ENCODE measurements at places on chromosomes 6 and 20.

DNA sequence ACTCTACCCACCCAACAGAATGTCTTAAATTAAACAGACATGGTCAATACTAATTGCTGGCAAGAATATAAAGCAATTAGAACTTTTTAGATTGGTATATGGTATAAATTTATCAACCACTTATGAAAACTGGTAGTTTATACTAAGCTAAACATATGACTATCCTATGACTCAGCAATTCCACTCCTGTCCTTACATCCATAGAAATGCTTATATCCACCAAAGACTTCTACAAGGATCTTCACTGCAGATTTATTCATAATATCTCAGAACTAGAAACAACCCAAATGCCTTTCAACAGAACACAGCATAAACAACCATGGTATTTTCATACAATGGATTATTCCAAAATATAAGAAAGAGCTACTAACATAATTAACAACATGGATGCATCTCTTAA lies 4.6 kb downstream of the ZNF184 start:
- no peak for DNase-seq

- no peak for DNase-seq
Observed at GRCh38 chr20:881783-882144, 34.4 kb downstream of the ANGPT4 start.

DNA sequence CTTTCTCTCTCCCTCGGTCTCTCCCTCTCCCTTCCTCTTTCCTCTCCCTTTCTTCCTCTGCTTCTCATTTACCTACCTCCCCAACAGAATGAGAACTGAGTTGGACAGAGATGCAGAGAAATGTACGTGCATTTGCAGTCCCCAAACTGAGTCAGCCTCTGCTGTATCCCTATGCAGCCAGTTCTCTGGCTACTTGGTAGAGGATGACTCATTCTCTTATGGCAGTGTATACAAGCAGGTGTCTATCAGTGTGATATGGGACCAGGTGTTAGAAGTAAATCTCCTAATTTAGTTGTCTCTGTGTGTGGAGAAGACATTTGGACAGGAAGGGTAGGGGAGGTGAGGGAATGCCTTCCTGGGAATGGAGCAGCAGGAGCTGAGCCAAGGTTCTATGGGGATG lies 470.8 kb downstream of the CD109 start:
- no peak for DNase-seq

DNA sequence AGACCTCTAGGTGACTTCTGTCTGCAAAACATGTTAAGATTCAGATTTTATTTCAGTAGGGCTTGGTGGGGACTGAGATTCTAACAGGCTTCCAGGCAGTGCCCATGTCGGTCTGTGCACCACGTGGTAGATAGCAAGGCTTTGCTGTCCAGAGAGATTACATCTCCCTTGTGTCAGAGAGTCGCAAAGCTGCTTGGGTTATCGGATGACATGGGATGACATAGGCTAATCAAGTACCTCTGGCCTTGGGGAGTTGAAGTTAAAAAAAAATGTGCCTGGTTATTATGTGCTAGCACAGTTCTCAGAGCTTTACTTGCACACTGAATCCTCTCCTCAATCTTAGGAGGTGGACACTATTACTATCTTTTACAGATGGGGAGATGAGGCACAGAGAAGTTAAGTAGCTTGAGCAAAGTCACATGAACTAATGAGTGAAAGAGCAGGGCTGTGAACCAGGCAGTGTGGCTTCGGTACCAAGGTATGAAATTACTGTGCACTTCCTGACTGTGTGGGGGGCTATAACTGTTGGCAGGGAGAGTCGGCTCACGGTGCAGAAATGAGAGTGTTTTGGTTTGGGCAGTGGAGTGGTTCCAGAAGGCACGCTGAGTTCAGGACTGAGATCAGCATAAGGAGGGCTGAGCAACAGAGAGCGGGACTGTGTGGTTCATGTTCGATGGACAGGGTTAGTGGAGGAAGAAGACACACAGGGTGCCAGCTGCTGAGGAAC lies 41.1 kb downstream of the FARS2 start:
- DNase-seq: no peak

DNA sequence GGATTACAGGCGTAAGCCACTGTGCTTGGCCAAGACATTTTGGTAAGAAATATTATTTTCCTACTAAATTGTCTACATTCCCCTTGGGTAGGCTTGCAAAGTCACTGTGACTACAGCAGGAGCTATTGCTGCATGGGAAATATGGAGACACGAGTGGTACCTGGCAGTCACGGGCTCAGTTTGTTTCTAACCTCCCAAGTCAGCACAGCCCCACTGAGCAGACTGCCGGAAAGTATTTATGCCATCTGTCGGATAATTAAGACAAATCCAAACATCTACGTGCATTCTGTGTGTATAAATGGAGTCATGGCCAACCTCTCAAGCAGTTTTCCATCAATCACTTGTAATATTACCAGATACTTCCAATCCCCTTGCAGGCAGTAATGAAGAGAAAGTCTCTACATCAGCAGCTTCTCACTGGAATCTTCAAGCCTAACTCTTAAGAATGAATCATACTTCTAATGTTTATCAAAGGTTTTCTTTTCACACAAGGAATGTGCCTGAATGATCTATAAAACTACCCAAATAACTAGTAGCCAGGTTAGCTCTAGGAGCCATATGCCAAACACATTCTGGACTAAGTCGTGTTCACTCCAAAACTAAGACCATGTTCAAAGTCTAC lies 20.1 kb downstream of the PSMB1 start:
- DNase-seq: no peak

Data from putamen (tissue), 1 donor.